ENCODE measurements at places on chromosomes 6 and 20. TPM values are rescaled to one million over a fixed set of nuclear protein-coding genes. Genes with fewer than 3 reads are reported as not detected.

C20orf204 gene
- 1.7 TPM for total RNA-seq

ADGRG6 gene
- 13.9 TPM for total RNA-seq

SLPI gene
- 548 TPM for total RNA-seq

HLA-DRB5 gene
- total RNA-seq = 48.0 TPM

SNRNP48 gene
- 14.4 TPM for total RNA-seq

NNAT gene
- total RNA-seq = 6.3 TPM

ETV7 gene
- 2.5 TPM for total RNA-seq

ADGRF5 gene
- total RNA-seq = 10.1 TPM

ZBP1 gene
- total RNA-seq = 1.3 TPM

TRAPPC3L gene
- total RNA-seq = not detected

TFB1M gene
- 17.6 TPM for total RNA-seq

TBP gene
- 11.9 TPM for total RNA-seq

ZFP57 gene
- total RNA-seq = 0.12 TPM

PAX1 gene
- not detected for total RNA-seq

FOXO3 gene
- 71.4 TPM for total RNA-seq

ADAM33 gene
- 67.3 TPM for total RNA-seq

BMP6 gene
- 7.3 TPM for total RNA-seq

MAP7 gene
- total RNA-seq = 56.8 TPM

LINC00237 gene
- not detected for total RNA-seq

All from mucosa of gallbladder (tissue), 1 donor.